ENCODE measurements at places on chromosomes 2 and 18. TPM values are rescaled to one million over a fixed set of nuclear protein-coding genes. Genes with fewer than 3 reads are reported as not detected.

- no peak for DNase-seq
Observed at GRCh38 chr2:64698668-64699444, 45.1 kb upstream of the SERTAD2 start.

- no peak for DNase-seq
Observed at GRCh38 chr2:219213486-219214071, 5.2 kb downstream of the ABCB6 start.

Gene REG3G
- not detected for total RNA-seq

DNA sequence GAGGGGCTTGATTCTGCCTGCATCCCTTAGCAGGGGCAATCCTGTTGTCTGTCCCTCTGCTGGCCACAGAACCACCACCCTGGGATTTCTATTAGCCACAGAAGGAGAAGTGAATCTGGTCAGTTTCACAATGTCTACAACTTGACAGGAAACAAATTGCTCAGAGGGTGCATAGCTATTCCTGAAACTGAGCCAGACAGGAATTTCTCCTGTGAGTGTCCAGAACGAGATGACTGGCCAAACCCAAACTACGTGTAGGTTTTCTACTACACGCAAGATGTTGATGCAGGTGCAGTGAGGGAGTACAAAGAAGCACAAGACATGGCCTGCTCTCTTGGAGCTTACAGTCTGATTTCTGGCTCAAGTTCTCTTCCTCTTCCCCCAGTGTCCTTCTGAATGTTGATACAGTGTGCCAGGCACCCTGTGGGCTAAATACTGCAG, 201.9 kb downstream of the CLIP4 start:
- DNase-seq, result peak; percentile 13

GRCh38 chr18:6835345-6835744, 105.8 kb downstream of the ARHGAP28 start:
- DNase-seq, result no peak

DNA sequence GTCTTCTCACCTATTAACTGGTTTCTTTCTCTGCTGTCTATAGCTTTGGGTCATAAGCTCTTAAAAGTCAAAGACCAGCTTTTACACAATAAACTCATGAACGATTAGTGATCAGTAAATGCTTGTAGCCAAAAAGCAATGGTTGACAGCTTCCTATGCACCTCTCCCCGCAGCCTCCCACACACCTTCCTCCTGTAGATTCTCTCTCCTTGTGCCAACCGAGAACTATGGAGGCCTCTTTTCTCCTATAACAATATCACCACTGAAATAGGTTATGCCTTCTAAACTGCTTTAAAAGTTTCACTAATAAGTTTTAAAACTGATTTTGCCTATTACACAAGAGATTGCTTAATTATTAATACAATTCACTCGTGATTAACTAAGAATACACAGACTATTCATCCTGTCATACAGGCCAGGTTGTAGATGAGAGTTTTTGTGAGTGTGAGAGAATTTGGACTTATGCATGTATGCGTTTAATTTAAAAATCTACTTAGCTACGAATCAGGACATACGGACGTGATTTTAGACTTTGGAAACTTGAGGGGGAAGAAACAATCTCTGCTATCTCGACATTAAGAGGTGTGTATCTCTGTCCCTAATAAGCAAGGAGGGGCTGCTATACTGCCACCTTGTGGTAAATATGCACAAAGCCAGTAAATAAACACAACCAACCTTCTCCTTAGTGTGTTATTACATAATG, 229.1 kb upstream of the RBBP8 start:
- DNase-seq, result peak; percentile 43

GRCh38 chr2:225131898-225132297, 89.6 kb upstream of the DOCK10 start:
- DNase-seq, result no peak

GRCh38 chr18:3007491-3007890, 5.5 kb downstream of the LPIN2 start:
- no peak for DNase-seq

- no peak for DNase-seq
Observed at GRCh38 chr2:37366773-37367172, 22.3 kb downstream of the QPCT start.

GRCh38 chr2:127220102-127220767, at the start of gene CYP27C1:
TSS of gene CYP27C1 (minus strand) at chr2:127220299. CDS start at chr2:127220270, 29 bp downstream.
- DNase-seq, result no peak

DNA sequence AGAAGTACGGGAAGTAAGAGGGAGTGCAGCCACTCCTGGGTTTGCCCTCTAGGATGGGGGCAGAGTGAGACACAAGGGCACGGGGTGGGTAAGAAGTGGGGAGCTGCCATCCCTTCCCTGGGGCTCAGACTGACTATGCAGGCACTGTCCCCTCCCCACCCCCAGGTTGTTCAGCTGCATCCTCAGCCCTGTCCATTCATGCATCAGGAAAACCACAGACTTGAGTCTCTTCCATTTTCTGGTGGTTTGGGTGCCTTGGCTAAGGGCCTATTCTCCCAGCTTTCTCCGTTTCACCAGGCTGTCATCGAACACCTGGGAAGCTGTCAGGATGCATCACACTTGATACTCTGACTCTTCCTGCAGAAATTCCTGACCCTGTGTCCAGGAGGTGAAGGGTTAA, 111.9 kb downstream of the TFCP2L1 start:
- DNase-seq, result no peak

Gene SLC4A1AP
- total RNA-seq, result 15.5 TPM

Data from mucosa of descending colon (tissue), 3 donors.